Stimulated activated CD8-positive, alpha-beta memory T cell treated with anti-CD3 and anti-CD28 coated beads, Interleukin-7, amount 100 ng/mL, for 4 hours (primary cell): ENCODE measurements at places on chromosomes 11 and 22.

DNA sequence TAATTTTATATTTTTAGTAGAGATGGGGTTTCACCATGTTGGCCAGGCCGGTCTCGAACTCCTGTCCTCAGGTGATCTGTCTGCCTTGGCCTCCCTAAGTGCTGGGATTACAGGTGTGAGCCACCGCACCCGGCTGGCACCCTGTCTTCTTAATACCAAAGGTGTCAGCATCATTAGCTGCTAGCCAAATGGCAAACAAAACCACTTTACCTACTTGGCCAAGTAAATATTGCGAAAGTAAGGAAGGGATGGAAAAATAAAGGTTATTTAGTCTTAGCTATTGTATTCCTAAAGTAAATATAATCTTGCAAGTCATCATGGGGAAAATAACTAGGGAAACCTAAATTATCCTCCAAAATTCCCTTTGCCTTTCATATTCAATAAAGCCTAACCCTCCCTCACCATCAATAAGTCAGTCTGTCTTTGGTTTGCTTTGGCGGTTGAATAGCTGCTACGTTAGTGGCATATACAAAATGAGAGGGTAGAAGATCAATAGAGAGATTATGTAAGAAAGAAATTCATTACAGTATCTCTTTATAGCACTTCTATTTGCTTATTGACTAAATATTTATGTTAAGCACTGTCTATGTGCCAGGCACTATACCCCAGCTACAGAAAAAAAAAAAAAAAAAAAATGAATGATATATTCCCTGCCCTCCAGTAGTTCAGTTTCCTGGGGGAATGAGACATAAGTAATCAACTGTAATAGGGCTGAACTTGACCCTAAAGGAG, 40.2 kb upstream of the CFAP300 start:
- DNase-seq, result no peak

DNA sequence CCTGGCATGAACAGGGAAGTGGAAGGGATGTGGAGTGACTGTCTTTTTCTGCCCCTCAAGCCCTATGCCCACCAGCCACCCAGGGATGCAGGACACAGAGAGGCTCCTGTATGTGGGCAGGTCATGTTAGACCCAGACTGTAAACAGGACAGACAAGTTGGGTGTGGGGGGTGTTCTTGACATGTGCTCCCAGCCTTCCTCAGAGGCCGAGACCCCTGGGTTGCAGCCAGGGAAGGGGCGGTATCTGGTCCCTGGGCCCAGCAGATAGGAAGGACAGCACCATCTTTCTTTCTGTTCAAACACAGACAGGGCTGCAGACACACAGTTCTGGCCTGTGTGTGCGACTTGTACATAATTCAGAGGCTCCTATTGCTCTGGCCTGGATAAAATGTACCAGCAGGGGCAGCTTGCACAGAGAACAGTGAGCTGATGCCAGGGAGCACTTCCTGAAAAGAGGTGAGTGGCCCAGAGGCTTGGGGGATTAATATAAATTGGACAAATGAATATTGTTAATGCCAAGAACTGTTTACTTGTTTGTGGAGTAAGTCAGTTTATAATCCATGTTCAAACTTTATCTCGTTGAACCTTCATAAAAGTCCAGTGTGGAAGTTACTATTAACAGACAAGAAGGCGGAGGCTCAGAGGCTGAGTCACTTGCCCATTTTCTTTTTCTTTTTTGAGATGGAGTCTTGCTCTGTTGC, 16.6 kb downstream of the GDPD5 start:
- no peak for DNase-seq

DNA sequence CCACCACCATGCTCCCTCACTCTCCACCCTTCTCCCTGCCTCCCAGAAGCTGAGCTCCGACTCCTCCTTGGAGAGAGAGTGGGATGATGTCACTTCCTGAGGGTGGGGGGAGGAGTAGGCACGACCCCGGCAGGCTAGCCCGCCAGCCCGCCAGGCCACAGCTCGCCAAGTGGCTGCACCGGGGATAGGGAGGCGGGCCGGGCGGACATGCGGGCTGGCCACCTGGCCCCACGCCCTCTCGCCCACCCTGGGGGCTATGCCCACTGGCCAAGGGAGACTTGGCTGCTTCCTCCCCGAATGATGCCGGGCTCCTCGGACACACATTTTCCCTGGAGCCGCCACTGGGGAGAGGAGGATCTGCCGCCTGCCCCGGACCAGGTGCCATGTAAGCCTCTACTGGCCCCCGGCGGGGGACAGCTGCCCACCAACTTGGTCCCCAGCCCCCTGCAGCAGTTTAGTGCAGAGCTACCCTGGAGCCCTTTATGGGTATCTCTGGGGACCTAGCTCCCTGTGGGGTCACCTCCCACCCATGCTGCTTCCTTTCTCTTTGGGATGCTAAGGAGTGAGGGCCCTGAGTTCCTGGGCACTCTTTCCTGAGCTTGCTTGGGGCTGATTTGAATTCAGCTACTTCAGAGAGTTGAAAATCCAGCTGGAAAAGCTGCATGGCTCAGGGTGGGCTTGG, 33.7 kb upstream of the MYRF start:
- no peak for DNase-seq

DNA sequence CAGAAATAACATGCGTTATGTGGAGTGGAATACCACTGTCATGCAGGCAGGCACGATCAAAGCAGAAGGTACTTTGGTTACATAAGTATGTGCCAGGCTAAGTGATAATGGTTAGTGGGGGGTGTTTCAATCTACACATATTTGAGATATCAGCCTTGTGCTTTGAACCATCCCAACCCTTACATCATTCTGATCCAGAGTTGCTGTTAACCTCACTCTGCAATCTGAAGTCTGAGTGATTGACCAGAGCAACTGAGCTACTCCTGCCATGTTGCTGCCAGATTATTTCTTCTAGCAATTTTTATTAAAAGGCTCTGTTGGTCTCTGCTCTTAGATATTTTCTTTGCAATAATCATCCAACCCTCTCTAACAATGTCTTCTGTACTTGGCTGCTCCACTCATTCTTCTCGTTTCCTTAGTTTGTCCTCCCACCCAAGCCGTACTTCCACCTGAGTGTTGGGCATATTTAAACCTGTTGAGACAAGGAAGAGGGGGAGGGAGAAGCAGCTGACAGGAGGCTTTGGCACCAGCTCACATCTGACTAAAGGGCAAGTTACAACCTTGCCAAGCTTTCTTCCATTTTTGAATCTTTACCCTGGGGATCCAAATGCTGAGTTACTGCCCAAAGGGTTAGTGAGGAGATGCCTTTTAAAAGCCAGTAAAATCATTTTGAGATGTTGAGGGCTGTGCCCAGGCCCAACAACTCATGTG, 114.1 kb upstream of the SESN3 start:
- DNase-seq, result no peak

GRCh38 chr11:86787018-86787536, 13.3 kb upstream of the PRSS23 start:
- DNase-seq, result no peak

- DNase-seq, result no peak
Measured at GRCh38 chr11:414318-414857, 411 bp downstream of the SIGIRR start.

- peak; percentile 31 for DNase-seq
Measured at GRCh38 chr11:73350908-73351636, 25.1 kb upstream of the RELT start.

DNA sequence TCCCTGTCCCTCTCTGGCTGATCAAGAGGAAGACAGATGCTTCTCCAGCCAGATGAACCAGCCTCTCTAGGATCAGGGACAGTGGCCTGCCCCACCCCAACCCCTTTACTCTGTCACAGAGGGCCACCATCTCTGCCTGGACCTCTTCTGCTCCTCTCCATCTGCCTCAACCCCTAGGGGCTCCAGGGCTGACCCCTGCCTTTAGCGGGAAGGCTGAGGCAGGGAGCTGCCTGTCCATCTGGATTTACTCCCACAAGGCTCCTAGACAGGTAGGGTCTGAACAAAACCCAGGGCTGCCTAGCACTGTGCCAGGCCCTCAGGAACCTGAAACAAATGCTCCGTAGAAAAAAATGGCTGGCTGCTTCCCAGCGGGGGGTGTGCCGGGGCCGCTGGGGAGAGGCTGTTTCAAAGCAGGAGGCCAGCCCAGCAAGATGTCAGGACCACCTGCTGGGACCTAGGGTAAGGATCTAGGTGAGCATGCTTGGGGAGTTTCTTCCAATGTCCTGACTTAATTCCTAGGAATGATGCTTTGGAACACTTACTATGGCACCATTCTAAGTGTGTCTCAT, 3.2 kb downstream of the CHST1 start:
- DNase-seq, result no peak

GRCh38 chr22:37295213-37295886, 13.0 kb downstream of the CYTH4 start:
- DNase-seq, result no peak

- DNase-seq, result no peak
Measured at GRCh38 chr11:125165111-125165842, 726 bp downstream of the PKNOX2 start.

- no peak for DNase-seq
Measured at GRCh38 chr22:21904250-21904789, 36.9 kb upstream of the MAPK1 start.

DNA sequence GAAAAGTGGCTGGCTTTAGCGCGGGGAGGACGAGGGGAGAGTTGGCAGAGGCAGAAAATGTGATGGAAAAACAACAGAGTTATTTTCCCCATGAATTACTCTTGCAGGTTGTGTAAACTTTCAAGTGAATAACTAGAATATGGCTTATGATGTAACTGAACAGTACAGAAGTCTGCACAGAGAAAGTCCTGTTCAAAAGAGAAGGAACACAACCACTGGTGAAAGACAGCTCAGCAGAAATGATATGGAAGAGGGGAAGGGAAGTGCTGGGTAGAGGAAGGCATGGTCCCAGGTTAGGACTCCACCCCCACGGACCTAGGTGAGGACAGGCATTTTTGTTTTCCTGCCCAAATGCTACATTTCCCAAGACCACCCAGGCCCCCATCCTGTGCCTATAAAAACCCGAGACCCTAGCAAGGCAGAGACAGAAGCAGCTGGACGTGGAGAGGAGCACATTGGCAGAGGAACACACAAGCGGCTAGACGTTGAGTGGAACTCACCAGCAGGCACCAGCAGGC, 77.7 kb downstream of the MAML2 start:
- no peak for DNase-seq

DNA sequence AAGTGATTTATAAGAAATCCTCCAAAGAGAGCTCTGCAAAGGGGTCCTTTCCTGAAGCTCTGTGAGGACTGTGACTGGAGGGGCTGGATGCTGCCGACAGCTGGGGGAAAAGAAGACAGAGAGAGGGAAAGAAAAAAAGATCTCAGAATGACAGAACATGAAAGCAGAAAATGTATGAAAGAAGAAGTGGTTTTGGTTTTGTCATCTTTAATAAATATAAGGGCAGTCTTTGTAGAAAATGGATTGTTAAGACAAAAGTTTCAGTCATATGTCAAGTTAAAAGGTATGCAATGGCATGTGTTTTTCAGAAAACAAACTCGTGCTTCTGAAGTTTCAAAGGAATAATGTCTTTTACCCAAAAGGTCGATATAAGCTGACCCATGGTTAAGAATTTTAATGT, 105.5 kb downstream of the CCDC83 start:
- DNase-seq, result no peak
